ENCODE measurements at places on chromosomes 4 and X. TPM values are rescaled to one million over a fixed set of nuclear protein-coding genes. Genes with fewer than 3 reads are reported as not detected.

DNA sequence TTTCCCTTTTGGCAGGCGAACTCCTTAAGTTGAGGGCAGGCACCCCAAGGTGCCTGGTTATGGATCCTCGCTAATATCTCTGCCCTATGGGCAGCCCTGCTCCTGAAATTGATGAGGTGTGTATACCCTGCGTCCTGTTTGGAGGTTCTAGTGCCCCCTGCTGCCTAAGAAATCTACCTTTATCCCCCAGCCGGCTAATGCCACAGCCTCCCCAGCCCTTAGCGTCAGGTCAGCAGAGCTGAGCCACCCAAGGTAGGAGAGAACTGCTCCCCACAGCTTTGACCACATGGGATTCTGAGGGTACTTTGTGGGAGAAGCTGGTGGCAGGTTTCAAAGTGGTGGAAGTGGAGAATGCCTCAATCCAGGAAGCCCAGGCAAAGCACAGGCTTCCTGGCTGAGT lies 50.8 kb downstream of the ANAPC4 start:
- DNase-seq: no peak

TMPRSS11D gene
- not detected for total RNA-seq

GRCh38 chr4:42080306-42080705 lies 72.1 kb downstream of the BEND4 start:
- DNase-seq: no peak

GAGE2A gene
- total RNA-seq: not detected

DNA sequence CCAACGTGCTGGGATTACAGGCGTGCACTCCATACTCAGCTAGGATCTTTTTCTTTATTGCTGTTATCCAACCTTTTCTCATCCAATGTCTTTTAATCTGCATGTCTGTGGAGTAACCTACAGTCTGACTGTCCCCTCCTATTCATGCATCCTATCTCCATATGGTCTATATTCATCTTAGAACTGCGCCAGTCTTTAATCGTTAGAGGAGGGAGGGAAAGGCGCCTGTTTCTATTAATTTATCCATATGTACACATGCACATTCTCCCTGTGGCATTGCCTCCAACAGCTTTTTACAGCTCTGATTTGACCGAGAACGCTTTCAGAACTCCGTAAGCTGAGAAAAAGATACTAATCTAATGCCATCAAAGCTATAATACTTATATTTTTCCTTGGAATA lies 9.8 kb downstream of the DCTD start:
- no peak for DNase-seq

GRCh38 chr4:3202836-3203820 lies 45.8 kb upstream of the MSANTD1 start:
- DNase-seq: no peak

- no peak for DNase-seq
Observed at GRCh38 chr4:182425302-182425701, 182.1 kb downstream of the TENM3 start.

GRCh38 chr4:122232633-122233032 lies 80.5 kb downstream of the BLTP1 start:
- DNase-seq: no peak

DNA sequence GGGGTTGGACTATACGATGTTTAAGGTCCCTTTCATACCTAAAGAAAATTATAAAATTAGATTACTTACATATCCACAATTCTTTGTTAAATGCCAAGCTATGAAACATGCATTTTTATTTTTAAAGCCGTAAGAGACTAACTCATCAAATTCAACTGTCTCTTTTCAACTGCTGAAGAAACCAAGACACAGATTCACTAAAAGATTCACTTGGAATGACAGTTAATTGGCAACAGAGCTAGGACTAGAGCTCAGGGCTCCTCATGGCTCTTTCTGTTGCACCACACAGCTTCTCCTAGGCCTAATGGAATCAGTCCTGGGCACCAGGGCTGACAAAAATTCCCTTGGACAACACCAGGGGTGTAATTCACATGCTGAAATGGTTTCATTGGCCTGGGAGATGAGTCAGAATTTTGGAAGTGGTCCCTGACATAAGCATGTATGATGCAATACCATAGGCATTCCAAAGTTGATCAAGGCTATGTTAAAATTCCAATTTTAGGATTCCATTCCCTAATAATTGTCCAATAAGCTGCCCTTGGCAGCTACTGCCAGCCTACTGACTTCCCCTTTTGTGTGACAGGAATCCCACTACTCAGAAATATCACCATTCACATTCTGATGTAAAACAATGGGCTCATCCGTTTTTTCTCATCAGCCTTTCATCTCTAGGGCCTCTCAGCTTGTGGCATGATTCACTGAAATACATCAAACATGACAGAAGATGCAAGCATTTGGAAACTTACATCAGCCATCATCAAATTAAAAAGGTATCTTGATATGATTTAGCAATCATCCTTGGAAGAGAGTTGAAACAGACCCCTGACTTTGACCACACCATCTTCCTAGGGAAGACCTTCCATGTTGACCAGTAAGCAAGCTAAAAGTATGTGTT lies 54.2 kb downstream of the PLAC1 start:
- DNase-seq: no peak

DNA sequence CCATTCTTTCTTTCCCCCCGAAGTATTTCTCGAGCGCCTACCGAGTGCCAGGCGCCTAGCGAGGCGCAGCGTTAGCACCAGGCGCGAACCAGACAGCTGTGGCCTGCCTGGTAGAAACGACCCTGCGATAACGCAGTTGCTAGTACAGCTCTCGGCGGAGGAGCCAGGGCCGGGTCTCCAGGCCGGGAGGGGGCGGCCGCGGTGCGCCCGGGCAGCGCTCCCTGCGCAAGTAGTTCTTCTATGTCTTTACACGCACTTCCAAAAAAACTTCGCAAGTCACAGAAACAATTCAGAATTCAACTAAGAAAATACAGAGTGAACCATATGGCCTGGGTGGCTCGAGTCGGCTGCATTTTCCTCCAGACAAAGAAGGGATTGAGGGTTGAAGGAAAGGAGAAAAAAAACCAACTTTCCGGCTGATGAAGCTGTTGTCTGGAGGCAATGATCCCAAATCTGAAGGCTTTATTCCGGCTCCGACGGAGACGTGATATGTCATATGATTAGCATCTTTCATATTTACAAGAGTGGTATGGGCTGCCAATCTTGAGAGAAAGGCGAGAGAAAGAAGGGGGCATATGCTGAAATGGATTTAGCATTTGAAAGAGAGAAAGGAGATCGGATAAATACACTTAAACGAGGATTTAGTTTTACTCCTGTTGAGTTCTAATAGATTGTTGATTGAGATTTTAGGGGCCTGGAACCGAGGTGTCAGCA lies 7.2 kb upstream of the NEUROG2 start:
- peak; percentile 50 for DNase-seq

GRCh38 chr4:68655764-68656444 lies 14.5 kb downstream of the UGT2B15 start:
- no peak for DNase-seq

- DNase-seq: peak; percentile 49
Observed at GRCh38 chrX:20019672-20020365, 29.0 kb upstream of the BCLAF3 start.

GRCh38 chr4:146072376-146072775 lies 103.1 kb upstream of the LSM6 start:
- DNase-seq: no peak

GRCh38 chrX:68685685-68686084 lies 38.2 kb downstream of the STARD8 start:
- peak; percentile 53 for DNase-seq

- no peak for DNase-seq
Observed at GRCh38 chr4:168388890-168389289, 70.3 kb upstream of the DDX60 start.

IL2RG gene
- total RNA-seq: 0.89 TPM

DNA sequence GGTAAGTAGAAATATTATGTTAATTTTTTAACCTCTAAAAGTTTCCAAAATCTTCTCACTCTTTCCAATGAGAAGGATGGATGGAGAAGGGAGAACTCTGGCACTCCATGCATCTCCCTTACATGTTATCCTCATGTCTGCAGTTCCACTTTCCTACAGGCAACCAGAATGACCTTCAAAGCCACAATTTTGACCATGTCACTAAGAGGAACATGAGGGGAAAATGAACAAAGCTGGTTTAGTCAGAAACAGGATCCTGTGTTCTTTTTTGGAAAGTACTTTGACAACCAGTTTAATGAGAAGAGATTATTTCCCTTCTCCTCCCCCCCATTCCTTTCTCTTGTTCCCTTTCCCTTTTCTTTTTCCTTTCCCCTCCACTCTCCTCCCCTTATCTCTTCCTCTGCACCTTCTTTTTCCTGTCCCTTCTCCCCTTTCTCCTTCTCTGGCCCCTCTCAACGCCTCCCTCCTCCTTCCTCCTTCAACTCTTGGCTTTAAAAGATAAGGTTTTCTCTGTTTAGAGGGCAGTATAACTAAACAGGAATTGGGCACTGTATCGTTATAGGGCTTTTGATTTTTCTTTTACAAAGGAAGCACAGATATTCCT lies 42.5 kb downstream of the DTHD1 start:
- DNase-seq: no peak

SPANXC gene
- not detected for total RNA-seq

- peak; percentile 5 for DNase-seq
Observed at GRCh38 chr4:8321771-8322170, 52.2 kb downstream of the HTRA3 start.

DNA sequence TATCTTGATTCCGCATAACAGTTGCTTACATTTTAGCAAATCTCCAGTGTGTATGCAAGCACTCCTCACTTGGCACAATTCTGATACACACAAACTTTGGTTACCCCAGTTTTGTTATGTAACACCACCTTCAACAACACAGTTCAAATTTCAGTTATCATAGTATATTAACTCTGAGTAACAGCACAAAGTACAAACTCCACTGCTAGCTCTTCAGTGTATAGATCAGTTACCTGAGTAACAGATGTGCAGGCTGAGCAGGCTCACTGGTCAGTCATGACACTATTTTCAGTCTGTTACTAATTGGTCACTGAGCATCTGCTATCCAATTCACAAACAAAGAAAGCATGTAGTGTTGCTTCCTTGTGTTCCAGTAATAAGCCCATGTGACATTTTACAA lies 55.4 kb downstream of the PKD2 start:
- no peak for DNase-seq

GRCh38 chrX:2767631-2768455 lies 16.0 kb downstream of the XG start:
- DNase-seq: peak; percentile 75

GRCh38 chrX:134592303-134592702 lies 66.0 kb downstream of the PLAC1 start:
- DNase-seq: no peak

DNA sequence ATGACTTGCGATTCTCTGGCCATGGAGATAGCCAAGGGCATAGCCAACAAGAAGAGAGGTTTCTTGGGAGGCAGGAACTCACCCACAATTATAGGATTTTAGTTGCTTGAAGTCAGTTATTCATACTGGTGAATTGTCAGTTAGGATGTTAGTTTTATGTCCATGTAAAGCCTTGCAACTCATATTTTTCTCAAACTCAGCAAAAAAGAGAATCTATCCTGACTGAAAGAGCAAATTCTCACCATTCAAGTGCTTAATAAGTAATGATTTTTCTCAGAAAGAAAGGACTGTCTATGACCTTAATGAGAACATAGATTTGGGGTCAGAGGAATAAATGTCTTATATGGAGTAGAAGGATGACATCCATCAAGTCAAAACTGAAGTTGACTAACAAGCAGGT lies 934.5 kb downstream of the STPG2 start:
- no peak for DNase-seq

DNA sequence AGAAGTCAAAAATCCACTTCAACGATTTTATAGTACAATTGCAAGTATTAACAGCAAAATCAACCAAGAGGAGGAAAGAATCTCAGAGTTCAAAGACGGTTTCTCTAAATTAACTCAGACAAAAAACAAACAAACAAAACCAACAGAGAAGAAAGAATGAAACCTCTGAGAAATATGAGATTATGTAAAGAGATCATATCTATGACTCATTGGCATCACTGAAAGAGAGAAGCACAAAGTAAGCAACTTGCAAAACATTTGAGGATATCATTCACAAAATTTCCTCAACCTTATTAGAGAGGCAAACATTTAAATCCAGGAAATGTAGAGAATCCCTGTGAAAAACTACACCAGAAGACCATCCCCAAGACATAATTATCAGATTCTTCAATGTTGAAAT lies 370.4 kb downstream of the INPP4B start:
- DNase-seq: no peak

NLGN3 gene
- total RNA-seq: 0.38 TPM

MAGEA9B gene
- total RNA-seq: not detected

- DNase-seq: no peak
Observed at GRCh38 chr4:23333556-23333945, 556.3 kb downstream of the PPARGC1A start.

GRCh38 chr4:152663203-152664066 lies 16.4 kb downstream of the TMEM154 start:
- DNase-seq: no peak

GRCh38 chr4:23720556-23720955 lies 169.3 kb downstream of the PPARGC1A start:
- DNase-seq: no peak

GRCh38 chrX:153922932-153923857 lies 2.9 kb downstream of the ARHGAP4 start:
- DNase-seq: peak; percentile 90

UGT8 gene
- total RNA-seq: 0.05 TPM

GRCh38 chr4:155007660-155008176 lies 200.7 kb upstream of the NPY2R start:
- no peak for DNase-seq

NCAPG gene
- 0.59 TPM for total RNA-seq

GRCh38 chr4:113474017-113474416 lies 287.5 kb downstream of the CAMK2D start:
- DNase-seq: no peak

GRCh38 chrX:46340696-46341095 lies 204.5 kb downstream of the ZNF674 start:
- DNase-seq: no peak

GRCh38 chrX:37905436-37906147 lies 58.2 kb upstream of the DYNLT3 start:
- no peak for DNase-seq

DNA sequence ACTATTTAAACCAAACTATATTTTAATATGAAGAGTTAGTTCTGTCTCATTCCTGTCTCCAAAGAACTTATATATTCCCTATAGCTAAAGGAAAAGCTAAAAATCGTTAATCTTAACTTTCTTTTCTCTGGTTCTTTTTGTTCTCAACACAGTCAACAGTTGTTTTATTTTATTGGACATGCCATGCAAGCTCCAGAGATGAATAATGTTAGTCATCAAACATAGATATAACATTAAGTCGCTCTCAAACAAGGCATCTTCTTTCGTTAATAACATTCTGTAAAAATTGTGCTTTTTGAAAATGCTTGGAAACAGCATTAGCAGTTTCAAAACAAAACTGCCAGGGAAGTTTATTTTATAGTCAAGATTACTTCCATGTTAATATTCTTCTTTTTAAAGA lies 117.9 kb upstream of the GPM6A start:
- no peak for DNase-seq

DNA sequence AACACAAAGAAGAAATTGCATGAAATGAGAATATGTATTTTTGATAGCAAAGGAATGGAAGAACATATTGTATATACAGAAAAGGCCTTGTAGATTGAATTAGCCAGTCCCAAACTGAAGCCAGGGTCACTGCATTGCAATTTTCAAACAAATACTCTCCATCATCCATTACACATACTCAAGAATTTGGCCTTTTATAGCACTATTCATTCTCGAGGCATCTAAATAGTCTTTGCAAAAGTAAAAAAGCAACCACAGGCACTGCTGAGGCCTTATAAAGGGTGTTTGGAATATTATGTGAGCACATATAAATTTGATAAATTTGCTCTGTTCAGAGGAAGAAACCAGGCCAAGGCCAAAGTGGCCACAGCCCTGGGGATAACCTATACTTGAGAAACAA lies 123.0 kb downstream of the ZNF827 start:
- DNase-seq: no peak
